ENCODE measurements at places on chromosomes 2 and 18.

DNA sequence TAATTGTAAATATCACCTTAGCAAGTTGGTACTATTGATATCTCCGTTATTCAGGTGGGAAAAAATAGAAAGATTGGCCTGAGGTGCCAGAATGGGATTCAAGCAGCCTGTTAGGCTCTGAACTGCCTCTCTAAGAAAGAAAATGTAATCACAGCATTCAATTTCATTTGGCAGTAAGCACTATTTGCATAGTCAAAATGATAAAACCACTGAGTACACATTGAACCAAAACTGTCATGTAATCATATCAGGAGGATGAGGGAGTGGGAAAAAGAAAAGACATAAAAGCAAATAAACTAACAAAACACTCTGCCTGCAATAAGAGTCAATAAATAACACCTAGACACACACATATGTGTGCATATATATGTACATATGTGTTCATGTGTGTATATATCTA lies 103.9 kb upstream of the TACR1 start:
- peaks cover 8% of the 10 kb centered on the region for H3K36me3 ChIP-seq
- H3K27ac ChIP-seq, result no peak overlapping the region
- no peaks in the 10 kb centered on the region for H3K4me1 ChIP-seq

DNA sequence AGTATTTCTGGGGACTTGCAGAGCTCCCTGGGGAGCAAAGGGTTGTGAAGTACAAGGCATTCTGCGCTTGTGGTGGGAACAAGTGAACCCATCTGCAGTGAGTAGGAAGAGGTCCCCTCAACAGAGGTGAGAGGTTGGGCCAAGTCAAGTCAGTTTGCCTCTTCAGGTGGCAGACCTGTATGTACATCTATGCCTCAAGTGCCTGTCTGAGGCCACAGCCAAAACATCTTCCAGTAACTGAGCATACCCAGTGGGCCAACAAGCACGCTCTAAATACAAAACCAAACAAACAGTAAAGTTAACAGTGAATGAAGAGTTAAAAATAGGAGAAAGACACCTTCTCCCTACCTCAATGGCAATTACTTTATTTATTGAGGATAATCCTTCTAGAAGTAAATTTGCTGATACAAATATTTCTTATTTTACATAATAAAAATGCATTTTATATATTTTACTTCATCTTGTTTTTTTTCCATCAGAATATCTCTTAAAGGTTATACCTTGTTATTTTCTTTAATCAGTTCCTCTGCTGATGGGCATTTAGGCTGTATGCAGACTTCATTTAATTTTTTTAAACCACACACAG lies 2.5 kb downstream of the GYPC start:
- peaks cover 3% of the 10 kb centered on the region for H3K36me3 ChIP-seq
- H3K4me1 ChIP-seq, result peaks cover 72% of the 10 kb centered on the region
- peak overlapping the region; percentile 88 for H3K4me3 ChIP-seq

DNA sequence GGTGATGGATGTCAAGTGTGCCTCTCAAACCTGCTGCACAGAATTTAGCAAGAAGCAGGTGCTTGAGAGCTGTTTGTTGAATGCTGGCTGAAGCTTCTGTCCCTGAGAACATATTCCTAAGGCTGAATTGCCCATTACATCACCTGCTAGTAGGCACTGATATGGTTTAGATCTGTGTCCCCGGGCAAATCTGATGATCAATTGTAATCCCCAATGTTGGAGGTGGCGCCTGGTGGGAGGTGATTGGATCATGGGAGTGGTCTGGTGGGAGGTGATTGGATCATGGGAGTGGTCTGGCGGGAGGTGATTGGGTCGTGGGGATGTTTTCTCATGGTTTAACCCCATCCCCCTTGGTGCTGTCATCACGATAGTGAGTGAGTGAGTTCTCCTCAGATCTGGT lies 128.0 kb downstream of the HRH4 start:
- no peak overlapping the region for H3K4me3 ChIP-seq
- H3K27ac ChIP-seq, result no peak overlapping the region
- H3K4me1 ChIP-seq, result no peaks in the 10 kb centered on the region
- peaks cover 2% of the 10 kb centered on the region for H3K27me3 ChIP-seq
- H3K36me3 ChIP-seq, result no peaks in the 10 kb centered on the region

GRCh38 chr18:76619621-76620315 lies 124.7 kb upstream of the ZNF516 start:
- H3K27me3 ChIP-seq, result peaks cover 39% of the 10 kb centered on the region
- no peak overlapping the region for H3K27ac ChIP-seq
- H3K36me3 ChIP-seq, result no peaks in the 10 kb centered on the region
- DNase-seq, result no peak
- H3K4me3 ChIP-seq, result no peak overlapping the region
- H3K4me1 ChIP-seq, result peaks cover 8% of the 10 kb centered on the region

DNA sequence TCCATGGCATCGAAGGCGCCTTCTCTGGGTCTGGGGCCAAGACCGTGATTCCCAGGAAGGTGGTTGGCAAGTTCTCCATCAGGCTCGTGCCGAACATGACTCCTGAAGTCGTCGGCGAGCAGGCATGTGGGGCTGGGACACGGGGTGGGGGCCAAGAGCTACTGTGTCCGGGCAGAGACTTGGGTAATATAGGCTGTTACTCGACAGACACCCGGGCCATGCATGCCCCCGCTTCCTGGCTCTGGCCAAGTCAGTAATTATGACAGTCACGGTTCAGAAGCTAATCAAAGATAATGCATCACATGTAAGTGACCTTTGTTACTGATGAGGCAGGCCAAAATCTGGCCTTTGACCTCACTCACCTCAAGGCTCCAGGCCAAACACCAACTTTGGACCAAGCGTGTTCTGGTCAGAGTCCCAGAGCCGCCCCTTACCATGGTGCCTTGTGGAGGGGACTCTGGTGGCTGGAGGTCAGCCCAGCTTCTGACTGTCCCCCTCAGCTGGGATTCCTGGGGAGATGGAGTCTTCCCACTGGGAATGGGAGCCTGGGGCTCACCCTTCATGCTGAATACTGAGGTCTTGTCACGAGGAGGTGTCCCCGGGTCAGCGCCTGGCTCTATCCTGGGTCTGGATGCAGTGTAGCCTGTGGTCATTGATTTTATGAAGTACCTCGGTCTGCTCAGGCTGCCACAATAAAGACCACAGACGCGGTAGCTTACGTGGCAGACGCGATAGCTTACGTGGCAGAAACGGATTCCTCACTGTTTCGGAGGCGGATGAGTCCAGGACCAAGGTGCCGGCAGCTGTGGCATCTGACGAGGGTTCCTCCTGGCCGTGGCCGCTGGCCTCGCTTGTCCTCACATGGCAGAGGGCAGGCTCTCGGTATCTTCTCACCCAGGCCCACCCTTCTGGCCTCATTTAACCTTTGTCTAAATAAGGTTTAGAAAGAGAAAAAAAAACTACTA lies 17.7 kb upstream of the CNDP1 start:
- DNase-seq, result no peak
- H3K36me3 ChIP-seq, result peaks cover 36% of the 10 kb centered on the region
- H3K4me3 ChIP-seq, result no peak overlapping the region
- H3K27me3 ChIP-seq, result no peaks in the 10 kb centered on the region

- H3K27me3 ChIP-seq, result no peaks in the 10 kb centered on the region
- no peaks in the 10 kb centered on the region for H3K4me1 ChIP-seq
- no peak overlapping the region for H3K4me3 ChIP-seq
Observed at GRCh38 chr2:109387778-109388469, 225.8 kb downstream of the SEPTIN10 start.

GRCh38 chr18:75010689-75011088 lies 198.2 kb downstream of the PTGR3 start:
- no peaks in the 10 kb centered on the region for H3K27me3 ChIP-seq
- no peaks in the 10 kb centered on the region for H3K4me1 ChIP-seq
- no peak for DNase-seq
- no peak overlapping the region for H3K27ac ChIP-seq
- H3K4me3 ChIP-seq, result no peak overlapping the region

All from T-cell (primary cell).